Muscle of back (tissue), 13 donors: ENCODE measurements at places on chromosomes 12 and 14.

GRCh38 chr14:66137081-66137480, 349.1 kb upstream of the CCDC196 start:
- peak; percentile 36 for DNase-seq

DNA sequence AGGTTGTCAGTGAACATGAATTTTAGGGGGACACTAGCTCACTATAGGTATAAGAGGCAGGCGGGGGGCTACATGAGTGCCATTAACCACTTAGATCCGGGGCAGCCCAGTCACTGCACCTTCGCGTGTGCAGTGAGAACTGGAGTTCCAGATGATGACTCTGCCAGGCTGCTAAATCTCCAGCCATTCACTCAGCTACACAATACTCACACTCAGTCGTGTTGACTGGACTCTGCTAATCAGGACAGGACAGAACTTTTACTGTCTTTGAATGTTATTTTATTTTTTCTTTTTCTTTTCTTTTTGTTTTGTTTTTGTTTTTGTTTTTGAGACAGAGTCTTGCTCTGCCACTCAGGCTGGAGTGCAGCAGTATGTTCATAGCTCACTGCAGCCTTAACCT, 465.6 kb downstream of the AACS start:
- no peak for DNase-seq

- DNase-seq, result no peak
Measured at GRCh38 chr14:76181546-76181945, 29.8 kb downstream of the GPATCH2L start.

DNA sequence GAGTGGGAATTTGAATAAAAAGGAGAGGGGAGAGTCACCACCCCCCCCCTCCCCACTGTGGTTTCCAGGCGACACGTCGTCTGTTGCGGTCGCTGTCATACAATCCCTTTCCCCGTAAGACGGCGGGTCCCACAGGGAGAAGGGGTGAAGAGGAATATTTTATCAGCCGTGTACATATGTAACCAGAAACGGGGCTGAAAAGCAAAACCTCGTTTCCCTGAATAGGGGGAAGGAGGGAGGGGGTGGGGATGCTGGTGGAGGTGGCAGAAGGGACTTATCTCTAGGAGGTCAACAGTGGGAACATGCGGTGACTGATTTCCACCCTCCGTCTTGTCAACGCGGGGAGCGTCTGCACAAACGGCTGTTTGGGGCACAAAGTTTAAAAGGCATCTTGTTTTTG, 171.4 kb downstream of the RBM19 start:
- no peak for DNase-seq

- no peak for DNase-seq
Measured at GRCh38 chr14:56657604-56658003, 78.0 kb downstream of the TMEM260 start.

- no peak for DNase-seq
Measured at GRCh38 chr12:122031342-122032216, 9.9 kb downstream of the BCL7A start.

DNA sequence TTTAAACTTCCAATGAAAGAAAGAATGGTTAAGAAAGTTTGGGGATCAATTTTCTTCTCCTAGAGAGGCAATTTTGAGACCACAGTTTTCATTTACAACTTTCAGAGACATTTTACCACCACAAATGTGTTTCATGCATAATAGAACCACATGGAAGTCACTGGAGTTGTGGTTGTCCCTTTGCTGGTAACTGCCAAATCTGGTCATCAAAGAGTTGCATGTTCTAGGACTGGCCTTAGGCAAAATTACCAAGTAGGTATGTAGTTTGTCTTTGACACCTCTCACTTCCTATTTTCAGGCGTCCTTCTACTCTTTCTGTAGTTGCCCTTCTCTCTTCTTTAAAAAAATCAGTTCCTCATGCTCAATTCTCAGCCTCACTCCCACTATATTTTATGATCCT, 54.3 kb upstream of the TMX1 start:
- no peak for DNase-seq

- no peak for DNase-seq
Measured at GRCh38 chr14:105207460-105207901, 26.4 kb upstream of the NUDT14 start.

GRCh38 chr14:71204231-71204630, 297.0 kb downstream of the PCNX1 start:
- no peak for DNase-seq

GRCh38 chr12:2739832-2740641, 54.7 kb upstream of the FKBP4 start:
- no peak for DNase-seq

DNA sequence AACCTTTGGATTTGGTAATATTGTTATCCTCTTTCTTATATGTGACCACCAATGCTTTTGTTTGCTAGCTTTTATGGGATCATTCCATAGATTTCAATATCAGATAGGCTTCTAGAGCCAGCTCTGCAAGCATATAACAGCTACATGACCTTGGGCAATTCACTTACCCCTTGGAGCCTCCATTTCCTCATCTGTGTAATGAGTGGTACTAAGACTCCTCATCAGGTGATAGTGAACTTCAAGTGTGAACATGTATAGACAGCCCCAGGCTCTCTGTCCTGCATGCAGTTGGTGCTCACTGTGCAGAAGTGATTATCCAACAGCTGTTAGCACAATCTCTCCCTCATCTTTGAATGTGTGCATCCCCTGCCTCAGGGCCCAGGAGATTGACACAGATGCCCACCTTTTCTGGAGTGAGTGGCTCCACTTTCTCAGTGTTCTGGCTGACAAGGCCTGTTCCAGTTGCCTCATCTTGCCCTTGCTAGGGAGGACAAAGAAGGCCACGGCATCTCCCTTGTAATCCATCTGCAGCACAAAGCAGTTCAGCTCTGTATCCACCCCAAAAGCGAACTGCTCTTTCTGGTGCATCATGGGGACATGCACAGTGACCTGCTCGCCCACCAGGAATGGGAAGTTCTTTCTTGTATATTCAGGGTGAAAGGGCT, 9.2 kb downstream of the SERPINA9 start:
- no peak for DNase-seq

DNA sequence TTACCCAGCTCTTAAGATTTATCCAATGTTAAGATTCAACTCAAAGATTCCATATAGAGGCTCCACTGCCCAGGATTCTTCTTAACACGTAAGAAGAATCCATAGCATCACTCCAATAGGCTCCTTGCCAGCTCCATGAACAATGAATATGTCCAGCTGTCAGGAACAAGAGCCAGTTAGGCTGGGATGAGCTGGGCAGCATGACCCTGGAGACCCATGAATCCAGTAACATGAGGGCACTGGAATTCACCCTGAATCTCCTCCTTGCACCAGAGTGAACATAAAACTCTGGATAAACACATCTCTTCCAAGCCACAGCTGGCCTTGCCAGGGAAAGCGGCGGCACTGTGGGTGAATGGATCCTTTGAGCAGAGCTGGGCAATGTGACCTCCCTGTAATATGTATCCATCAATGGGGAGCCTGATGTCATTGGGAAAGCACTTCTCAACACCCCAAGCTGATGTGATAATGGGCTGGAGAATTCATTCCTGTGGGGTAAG, 24.4 kb upstream of the TC2N start:
- no peak for DNase-seq

DNA sequence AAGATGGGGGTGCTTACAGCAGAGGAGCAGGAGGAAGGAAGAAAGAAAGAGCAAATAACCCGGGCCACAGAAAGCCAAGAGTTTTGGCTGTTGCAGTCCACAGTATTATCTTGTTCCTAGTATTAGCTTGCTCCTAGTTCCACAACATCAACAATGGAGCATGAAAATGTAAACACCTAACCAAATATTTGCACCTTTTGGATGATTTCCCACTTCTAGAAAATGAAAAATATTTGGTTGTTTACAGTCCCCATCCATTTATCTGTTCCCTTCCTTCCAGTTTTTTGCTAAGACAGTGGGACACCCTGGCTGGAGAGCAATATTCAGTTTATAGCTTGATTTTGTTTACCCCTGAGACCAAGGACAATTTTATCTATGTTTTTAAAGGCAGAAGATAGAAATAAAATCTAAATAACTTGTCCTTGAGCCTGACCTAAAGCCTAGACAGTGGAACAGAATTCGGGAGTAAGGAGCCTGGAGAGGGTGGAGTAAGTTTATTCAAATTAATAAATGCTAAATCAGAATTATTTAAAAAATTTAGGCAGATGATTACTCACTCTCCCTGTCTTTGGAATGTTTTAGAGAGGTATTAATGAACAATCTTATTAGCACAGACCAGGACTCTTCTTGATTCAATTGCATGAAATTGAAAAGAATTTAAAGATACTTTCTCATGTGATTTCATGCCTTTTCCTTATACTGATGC, 51.6 kb downstream of the RESF1 start:
- DNase-seq, result no peak

- peak; percentile 75 for DNase-seq
Measured at GRCh38 chr12:26651566-26652188, 181.3 kb downstream of the ITPR2 start.

- DNase-seq, result peak; percentile 86
Measured at GRCh38 chr14:104800015-104800770, 708 bp upstream of the ZBTB42 start.

GRCh38 chr14:101082036-101082435, 178.5 kb upstream of the RTL1 start:
- DNase-seq, result no peak

DNA sequence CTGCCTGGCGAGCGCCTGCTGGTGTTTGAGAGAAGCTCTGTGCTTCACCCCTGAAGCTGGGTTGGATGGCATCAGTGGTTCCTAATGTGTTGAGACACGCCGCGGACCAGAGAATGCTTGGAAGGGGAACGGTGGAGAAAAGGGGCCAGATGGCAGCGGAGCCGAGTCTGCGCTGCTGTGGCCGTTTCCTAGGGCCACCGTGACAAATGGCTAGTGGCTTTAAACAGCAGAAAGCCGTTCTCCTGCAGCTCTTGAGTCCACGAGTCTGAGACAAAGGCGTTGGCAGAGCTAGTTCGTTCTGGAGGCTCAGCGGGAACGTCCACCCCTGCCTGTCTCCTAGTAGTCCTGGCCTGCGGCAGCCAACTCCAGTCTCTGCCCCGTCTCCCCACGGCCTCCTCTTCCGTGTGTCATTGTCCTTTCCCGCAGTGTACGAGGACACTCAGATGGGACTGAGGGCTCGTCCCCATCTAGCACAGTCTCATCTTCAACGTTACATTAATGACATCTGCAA, 103.6 kb downstream of the ADGRD1 start:
- no peak for DNase-seq

GRCh38 chr14:99681832-99682148, 2.3 kb upstream of the CYP46A1 start:
- no peak for DNase-seq

DNA sequence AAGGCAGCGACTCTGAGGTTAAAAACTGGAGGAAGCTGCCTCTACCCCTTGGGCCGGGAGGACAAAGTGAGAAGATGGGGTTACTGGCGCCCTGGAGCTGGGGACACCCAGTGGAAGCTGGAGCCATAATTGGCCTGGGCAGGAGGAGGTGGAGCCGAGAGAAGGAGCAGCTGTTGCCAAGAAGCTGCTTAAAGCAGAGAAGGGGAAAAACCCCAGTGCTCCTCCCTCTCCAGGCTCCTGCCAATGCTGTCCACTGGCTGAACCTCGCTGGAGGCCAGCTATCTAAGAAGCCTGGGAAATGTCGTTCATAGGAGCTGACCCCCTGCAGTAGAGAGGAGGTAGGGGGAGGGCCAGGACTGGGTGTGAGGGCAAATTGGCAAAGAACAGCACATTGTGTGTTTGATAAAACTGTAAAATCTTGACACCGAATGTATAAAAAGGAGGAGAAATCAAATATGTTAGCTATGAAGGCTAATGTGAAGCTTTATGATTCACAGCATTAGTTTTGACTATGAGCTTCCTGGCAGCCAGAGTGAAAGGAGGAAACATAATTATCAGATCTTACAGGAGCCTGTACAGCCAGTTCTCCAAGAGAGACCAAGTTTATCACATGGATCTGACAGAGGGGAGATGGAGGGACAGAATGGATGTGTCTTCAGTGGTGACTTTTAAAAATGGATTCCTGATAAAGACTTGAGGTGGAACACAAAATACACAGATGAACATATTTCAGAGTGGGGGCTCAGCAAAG, 9.5 kb downstream of the HHIPL1 start:
- peak; percentile 84 for DNase-seq
